Effector CD4-positive, alpha-beta T cell (primary cell): ENCODE measurements at places on chromosomes 16 and 17.

GRCh38 chr17:44007346-44008204 lies 3.2 kb downstream of the NAGS start:
- no peak for DNase-seq

DNA sequence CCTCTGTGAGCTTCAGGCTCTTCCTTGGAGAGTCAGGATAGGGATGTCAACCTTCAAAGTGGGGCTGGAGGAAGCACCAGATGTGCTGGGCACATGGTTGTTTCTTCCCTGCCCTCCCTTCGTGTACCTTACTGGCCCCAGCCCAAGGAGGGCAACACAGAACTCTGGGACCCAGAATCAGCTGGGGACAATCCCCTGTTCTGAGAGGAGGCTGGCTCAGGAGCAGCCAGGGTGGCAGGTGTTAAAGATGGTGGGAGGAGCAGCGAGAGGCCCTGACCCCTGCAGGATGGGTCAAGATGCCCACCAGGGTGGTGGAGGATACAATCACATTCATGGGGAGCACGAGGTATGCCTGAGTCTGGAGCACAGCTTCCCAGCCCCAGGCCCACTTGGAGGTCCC lies 300.4 kb downstream of the ABCC12 start:
- DNase-seq, result no peak

- no peak for DNase-seq
These were observed 220.6 kb upstream of the ZFHX3 start for GRCh38 chr16:73268366-73268993.

DNA sequence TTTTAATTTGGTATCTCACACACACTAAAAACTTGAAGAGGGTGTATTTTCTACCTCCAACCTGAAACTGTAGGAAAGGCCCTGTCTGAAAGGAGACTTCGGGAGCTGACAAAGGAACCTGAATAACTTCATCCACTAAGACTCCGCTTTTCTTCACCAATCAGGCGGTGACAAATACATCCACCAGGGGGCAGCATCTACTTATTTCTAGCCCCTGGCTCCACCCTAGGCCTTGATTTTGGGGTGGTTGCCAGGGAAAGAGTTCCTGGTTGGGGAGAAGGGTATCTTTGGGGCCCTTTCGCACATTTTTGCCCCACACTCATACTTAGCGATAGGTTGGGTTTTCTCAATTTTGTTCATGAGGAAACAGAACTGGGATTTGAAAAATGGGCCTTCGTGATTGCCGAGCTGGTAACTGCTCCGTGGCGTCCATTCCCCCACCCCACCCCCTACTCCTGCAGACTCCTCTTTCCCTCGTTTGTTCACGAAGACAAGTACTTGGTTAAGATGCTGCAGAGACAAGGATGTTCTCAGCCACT lies 4.8 kb upstream of the ARL4D start:
- peak; percentile 89 for DNase-seq

DNA sequence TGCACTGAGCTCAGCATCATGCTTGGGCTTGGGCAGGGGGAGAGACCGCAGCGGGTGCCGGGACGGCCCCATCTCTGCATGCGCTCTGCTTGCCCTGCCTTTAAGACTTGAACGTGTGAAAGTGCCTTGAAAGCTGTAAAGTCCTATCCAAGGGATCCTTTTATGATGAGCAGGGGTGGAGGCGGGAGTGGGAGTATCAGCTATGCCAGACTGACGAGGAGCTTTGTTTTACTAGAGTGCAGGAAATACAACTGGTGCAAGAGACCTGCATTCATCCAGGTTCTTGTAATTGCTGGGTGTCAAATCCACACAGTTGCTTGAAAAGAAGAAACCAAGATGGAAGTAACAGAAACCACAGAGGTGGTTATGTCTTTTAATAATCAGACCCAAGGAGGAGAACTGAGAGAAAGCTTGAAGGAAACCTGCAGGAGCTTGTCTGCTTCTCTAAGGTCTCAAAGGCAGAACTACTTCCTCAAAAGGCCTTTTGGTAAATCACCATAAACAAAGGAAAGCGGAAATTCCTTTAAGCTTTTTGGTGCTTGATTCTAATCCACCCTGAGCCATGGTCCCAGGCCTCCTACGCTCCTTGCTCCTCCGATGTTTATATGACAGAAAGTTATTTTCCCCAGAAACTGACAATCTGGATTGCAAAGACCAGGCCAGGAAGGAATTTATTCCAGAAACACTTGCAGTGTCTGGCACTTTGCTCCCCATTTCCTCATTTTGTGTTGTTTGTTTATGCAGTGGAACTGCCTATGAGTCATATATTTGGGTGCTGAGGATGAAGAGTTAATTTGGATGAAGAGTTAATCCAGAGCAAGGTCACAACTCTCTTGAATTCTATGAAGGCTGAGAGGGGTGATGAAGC lies 51.3 kb upstream of the FBXO47 start:
- no peak for DNase-seq

GRCh38 chr16:69931631-69932030 lies 19.5 kb upstream of the CLEC18A start:
- no peak for DNase-seq

GRCh38 chr17:77451245-77451893 lies 310.6 kb downstream of the SEC14L1 start:
- DNase-seq, result peak; percentile 66

DNA sequence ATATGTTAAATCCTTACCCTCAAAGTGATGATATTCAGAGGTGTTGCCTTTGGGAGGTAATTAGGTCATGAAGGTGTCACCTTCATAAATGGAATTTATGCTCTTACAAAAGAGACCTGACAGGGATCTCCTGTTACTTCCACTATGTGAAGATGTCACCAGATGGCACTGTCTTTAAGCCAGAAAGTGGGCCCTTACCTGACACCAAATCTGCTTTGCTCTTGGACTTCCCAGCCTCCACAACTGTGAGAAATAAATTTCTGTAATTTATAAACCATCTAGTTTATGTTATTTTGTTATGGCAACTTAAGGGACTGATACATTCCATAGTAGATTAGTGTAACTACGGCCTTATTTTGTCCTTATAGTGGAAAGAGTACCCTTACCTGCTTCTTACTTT lies 358.3 kb upstream of the SALL1 start:
- DNase-seq, result no peak

DNA sequence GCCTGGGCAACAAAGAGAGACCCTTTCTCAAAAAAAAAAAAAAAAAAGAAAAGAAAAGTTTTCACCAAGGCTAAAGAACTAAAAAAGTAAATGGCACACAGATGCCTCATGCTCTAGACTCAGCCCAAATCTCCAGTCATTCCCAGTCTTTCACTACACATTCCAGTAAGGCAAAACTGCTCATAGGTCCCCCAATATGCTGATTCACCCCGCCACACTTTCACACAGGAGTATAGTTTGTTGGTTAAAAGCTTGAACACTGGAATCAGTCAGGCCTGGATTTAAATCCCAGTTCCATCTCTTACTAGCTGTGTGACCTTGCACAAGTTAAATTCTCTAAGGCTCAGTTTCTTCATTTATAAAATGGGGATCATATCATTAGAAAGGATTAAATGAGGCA lies 1.9 kb downstream of the PIGS start:
- no peak for DNase-seq

- DNase-seq, result no peak
These were observed at the start of gene GPRC5C for GRCh38 chr17:74431568-74432423. Gene GPRC5C, plus strand, starts transcription at chr17:74432088. Its CDS starts 7,689 bp downstream, at chr17:74439777.

DNA sequence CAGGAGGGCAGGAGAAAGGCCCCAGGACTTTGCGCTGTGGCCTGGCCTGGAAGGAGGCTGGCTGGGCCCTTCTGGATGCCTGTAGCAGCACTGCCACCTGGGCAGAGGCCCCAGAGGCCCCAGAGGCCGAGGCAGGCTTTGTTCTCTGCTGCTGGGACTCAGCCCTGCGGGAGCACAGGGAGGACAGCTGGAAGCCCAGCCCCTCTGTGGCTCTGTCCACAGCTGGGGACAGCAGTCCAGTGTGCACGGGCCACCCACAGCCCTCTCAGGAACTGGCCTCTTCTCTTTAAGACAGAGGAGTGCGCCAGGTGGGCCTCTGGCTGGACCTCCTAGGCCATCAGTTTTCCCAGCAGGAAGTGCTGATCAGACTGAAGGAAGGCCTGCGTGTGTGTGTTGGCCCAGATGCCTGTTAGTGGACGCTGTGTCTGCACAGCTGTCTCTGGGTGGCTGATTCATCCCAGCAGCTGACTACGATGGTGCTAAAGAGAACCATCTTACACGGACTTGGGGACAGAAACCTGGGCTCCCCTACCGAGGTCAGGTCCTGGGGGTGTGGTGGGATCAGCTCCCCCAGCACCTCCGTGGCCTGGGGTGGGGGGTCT lies 26.9 kb upstream of the ZNF750 start:
- DNase-seq, result no peak

- DNase-seq, result no peak
These were observed 36.4 kb downstream of the PSME3IP1 start for GRCh38 chr16:57149391-57149790.

DNA sequence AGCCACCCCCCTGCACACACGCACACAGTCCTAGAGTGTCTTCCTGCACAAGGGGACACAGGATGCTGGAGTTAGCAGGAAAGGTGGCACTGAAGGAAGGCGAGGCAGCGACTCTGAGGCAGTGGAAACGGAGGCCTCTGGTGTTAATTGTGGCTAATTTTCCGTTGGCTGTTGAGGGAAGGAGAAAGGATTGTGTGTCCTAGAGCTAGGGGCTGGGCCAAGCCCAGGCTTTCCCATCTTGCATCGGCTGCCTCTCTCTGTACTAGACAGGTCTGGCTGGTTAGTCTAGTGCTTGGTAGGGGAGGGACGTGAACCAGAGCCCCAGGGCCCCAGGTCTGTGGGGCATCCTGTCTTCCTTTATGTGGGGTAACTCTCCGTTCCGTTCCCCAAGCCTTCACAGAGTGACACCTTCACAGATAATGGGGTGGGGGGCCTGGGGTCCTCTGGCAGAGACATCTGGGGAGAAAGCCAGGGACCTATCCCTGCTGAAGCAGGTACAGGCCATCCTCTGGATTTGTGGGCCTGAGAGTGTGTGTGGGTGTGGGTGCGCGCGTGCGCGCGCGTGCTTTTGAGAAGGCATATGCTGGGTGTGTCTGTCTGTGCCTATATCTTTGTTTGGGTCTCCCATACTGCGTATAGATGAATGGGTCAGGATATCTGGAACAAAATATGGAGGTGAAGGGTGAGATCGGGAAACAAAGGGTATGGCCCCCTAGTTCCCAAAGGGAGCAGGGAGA lies at the start of gene CHD3:
Gene CHD3 (plus strand): TSS at position 606 of the 737 bp plus-strand sequence. CDS start 212 bp downstream, outside the sequence.
- DNase-seq, result peak; percentile 16

DNA sequence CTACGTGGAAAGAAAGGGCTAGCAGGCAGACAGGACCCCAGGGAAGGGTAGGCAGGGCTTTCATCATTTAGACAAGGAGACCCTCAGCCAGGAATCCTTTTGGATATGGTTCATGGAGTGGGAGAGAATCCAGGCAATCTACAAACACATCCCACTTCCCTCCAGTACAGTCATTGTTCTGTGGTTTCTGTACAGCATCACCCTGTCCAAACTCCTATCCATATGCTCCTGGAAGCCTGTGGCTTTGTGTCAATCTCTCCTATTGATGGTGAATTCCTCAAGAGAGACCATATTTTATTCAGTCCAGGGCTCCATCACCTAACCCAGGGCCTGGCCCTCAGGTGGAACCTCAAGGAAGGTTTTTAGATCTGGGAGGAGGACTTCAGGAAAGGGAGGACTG lies 99.2 kb downstream of the SPACA3 start:
- no peak for DNase-seq

DNA sequence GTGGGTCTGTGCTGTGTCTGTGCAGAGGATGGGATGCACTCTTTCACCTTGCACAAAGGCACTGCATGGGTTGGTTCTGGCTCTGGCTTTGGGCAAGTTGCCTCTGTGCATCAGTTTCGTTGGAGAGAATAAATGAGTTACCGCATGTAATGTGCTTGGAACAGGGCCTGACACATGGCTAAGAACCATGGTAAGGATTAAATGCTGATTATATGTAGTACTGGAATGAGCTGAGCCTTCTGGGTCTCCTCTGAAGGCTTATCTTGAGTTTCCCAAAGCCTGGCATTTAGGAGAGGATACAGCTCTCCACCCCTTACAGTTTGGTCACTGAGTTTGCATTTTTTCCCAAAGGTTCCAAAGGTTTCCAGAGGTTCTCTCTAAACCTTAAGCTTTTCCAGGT lies 69.1 kb downstream of the KSR1 start:
- DNase-seq, result no peak

DNA sequence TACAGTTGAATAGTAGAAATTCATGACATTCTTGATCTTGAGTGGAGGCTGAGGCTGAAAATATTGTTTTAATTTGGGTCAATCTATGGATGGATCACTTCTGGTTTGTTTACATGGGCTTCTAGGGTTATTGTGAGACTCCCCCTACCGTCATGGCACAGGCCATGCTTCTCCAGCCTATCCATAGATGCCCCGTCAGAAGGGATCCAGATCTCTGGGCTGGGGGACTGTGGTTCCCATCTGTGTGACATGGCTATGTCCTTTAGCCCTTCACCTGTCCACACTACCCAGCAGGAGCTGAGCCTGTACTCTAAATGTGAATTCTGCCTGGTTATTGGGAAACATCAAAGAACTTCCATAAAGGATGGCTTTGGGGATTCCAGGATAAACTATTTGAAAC lies 160.4 kb downstream of the ABCC12 start:
- DNase-seq, result no peak

DNA sequence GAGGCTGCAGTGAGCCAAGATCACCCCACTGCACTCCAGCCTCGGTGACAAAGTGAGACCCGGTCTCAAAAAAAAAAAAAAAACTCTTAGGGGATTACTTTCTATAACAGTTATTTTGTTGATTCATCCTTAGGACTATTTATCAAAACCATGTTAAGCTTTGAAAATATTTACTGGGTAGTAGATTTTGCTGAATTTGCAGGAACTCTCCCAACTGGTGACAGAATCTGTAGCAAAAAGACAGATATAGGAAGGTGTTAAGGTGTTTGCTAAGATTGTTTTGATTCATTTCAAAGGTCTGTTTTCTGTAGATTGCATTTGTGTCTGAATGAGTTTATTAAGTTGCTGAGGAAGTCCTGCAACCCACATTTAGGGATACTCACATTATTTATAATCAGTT lies 192.6 kb downstream of the PRKCA start:
- DNase-seq, result no peak

DNA sequence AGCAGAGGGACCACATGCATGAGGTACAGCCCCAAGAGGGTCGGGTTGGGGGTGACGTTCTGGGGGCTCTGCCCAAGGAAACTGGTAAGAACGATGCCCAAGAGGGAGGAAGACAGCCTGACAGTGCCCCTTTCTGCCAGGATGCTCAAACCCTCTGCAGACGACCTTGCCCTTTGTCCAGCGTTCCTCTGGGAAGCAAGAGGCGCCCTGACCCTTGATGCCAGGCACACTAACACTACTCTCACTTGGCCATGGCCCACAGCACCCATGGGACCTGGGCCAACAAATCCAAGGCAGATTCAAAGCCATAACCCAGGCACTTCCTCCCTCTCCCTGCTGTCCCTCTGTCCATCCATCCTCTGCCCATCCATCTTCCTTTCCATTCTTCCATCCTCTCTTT lies 20.4 kb downstream of the TK2 start:
- no peak for DNase-seq

- no peak for DNase-seq
These were observed 4.8 kb downstream of the PPM1D start for GRCh38 chr17:60604686-60605334.
